ENCODE measurements at places on chromosomes 7 and 10.

GRCh38 chr7:80241671-80242070 is 107.0 kb downstream of the GNAI1 start:
- DNase-seq, result no peak

GRCh38 chr7:130927564-130927963 is 193.6 kb upstream of the KLF14 start:
- no peak for DNase-seq

DNA sequence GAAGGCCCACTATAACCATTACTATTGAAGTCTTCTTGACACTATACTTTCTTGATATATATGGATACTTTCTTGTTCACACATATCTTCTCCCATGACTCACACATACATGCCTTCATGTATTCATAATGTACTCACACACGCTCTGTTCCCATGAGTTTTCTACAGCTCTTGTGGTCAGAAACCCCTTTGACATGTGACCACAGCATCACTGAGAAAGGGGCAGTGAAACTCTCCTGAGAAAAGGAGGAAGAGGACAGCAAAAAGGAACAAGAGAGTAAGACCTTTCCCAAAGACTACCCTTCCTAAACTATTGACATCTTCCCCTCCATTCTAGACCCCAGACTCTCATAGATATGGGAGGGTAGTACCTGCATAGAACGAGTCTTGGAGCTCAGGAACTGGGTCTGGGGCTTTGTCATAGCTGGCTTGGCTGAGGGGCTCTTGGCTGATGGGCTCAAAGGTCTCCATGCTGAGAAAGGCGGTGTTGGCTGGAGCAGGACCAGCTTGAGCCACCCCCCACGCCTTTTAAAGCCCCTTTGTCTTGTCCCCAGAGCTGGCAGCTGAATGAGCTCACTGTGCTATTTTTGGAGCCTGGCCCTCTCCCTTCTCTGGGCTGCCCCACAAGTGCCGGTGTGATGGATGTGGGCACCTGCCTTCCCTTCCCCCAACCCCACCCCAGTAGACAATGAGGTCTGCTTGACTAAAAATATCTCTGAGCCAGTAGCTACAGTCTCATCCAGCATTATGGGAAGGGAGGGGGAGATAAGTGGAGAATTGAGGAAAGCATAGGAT is 5.1 kb downstream of the SYNPO2L start:
- peak; percentile 91 for DNase-seq

- DNase-seq, result no peak
Observed at GRCh38 chr7:91206361-91206960, 57.8 kb upstream of the FZD1 start.

DNA sequence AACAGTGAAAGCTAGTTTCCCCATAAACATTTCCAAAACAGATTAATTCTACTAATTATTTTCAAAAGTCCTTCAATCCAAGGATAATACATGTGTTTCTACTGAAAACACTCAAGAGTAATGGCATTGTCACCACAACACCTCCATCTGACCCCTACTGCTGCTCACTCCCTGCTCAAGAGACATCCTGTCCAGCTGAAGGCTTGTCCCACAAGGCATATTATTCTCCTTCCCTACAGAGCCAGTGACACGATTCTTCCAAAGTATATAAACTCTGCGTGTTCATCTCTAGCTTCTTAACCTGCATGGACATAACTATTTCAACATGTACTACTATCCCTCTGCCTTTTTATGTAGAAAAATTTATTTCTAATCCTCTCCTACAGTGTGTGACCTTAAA is 182.1 kb downstream of the CPEB3 start:
- DNase-seq, result no peak

- peak; percentile 10 for DNase-seq
Observed at GRCh38 chr10:23432166-23432565, 6.7 kb upstream of the OTUD1 start.

DNA sequence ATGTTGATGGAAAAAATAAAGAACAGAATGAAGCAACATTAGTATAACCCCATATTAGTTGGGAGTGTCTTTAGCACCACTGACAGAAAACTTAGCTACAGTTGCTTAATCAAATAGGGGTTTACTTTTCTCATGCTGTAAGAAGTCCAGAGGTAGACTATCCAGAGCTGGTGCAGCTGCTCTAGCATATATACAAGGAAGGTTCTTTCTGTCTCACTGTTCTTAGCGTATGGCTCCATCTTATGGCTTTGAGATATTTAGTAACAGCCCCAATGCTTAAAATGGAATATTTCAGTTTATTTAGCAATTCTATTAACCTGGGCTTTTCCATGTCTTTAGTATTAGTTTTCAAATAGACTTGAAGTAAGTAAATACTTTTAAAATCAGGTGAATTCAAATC is 15.2 kb upstream of the WNT2 start:
- DNase-seq, result peak; percentile 19

DNA sequence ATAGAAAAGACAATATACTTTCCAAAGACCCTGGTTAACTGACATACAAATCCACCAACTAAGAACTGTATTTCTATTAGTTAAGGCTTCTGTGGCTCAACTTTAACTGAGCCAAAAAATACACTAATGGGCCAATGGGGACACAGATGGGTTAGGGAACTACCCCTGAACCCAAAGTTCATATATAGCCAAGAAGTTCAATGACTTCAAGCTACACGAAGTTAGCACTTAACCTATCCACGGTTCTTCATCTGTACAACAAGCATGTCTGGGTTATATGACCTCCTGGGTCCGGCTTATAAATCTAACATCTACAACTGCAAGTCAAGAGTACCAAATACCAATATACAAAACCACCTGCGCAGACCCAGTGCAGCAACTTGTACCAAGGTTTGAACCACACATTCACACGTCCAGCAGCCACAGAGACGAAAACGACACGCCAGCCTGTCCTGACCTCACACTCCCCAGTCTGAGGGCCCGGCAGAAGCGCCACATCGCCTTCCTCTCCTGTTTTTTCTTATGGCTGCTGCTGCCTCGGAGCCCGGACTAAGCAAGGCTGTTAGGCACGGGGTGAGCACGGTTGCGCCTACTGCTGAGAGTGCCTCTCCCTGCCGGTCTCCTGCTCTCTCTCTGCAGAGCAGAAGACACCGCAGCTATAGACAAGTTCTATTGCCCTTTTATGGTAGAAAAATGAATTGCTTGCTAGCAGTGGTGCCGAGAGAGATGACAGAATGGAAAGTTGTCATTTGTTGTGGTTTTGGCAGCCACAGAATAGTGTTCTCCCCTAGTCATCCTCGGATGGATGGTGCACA is 86.3 kb downstream of the RNF216 start:
- peak; percentile 88 for DNase-seq

- DNase-seq, result no peak
Observed at GRCh38 chr7:76193883-76194282, 7.8 kb upstream of the SRRM3 start.

GRCh38 chr7:74417419-74417971 is 36.2 kb upstream of the GTF2IRD1 start:
- DNase-seq, result peak; percentile 47

DNA sequence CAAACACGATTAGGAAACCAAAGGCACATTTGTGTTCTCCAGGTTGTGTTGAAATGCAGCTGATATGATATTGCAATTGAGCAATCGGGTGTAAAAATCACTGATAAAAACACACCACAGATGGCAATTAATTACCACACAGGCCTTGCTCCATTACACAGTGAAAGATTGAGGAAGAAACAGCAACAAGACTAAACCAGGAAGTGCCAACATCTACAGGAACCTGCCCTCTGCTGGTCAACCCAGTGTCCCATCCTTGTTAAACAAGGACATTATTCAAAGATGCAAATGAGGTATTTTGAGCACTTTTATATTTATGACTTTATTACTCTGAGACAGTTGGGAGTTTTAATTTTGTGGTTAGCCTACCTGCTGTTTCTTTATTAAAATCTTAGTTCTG is 765.6 kb upstream of the GHITM start:
- peak; percentile 95 for DNase-seq

DNA sequence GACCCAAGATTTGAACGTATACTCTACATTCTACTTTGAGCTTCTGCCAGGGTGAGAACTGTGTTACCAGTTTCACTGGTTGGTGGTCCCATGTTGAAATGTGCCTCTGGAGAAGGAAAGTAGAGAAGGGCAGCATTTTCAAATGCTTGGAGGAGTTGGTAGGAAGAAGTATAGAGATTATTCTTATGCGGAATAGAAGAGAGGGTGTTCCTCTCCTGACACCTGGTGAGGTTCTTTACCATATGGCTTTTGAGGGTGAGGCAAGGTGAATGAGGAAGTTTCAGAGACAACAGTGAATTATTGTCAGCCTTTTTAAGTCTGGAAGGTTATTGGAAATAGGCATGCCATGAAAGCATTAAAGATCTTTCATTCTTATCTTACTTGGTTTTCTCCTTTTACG is 34.3 kb downstream of the R3HCC1L start:
- no peak for DNase-seq

GRCh38 chr10:6145166-6145987 is 56.5 kb downstream of the RBM17 start:
- no peak for DNase-seq

GRCh38 chr7:3682028-3682710 is 381.1 kb downstream of the SDK1 start:
- no peak for DNase-seq

GRCh38 chr10:104316321-104317099 is 21.8 kb downstream of the ITPRIP start:
- DNase-seq, result no peak

DNA sequence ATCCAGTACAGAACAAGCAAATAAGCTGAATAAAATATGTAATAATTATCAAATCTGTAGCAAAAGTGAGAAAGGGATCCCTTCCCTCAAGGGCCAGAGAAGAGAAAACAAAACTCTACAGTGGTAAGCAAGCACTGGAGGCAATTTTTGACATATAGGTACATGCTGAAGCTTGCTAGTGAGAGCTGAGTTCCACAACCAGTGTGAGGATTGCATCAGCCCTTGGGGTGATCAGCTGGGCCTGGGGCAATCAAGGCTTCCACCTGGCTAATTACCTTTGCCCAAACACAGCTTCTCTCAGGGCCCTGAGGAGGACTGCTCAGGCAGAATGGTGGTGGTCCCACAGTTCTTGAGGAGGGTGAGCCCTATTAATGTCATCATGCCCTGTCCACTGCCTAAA is 134.4 kb upstream of the DLX6 start:
- no peak for DNase-seq

- DNase-seq, result no peak
Observed at GRCh38 chr7:39727231-39728012, 104.0 kb downstream of the RALA start.

GRCh38 chr10:98920807-98921206 is 314.8 kb downstream of the HPSE2 start:
- peak; percentile 82 for DNase-seq
